NCI-H2029 treated with DMSO at 0.1 percent for 48 hours (cell line): ENCODE measurements at places on chromosomes 4 and X.

GRCh38 chr4:40749717-40750460, at the start of gene NSUN7:
TSS of gene NSUN7 (plus strand) at chr4:40749955. CDS start at chr4:40750694, 739 bp downstream.
- peak; percentile 83 for DNase-seq

GRCh38 chr4:6916587-6917460, 7.2 kb downstream of the TBC1D14 start:
- no peak for DNase-seq

GRCh38 chr4:109248322-109248900, 54.0 kb downstream of the COL25A1 start:
- DNase-seq, result no peak

DNA sequence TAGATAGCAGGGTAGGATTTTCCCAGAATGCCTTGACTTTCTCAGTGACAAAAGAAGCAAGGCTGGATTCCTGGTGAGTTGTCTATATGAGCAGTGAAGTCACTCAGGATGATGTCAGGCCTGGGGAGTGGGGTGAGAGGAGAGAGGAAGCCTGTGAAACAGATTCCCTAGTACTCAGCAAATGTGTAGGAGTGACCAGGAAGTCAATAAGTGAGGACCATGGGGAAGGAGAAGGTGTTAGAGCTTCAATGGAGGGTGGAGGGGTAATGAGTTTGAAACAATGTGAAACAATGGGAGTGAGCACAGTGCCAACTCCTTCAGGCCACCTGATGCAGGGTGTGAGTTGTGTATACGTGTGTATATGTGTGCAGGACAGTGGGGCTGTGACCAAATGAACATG, 2.4 kb upstream of the SLC9A6 start:
- DNase-seq, result no peak

- DNase-seq, result no peak
Measured at GRCh38 chr4:141132072-141132708, 1.1 kb downstream of the RNF150 start.

- no peak for DNase-seq
Measured at GRCh38 chrX:44975666-44976263, 102.8 kb downstream of the KDM6A start.

DNA sequence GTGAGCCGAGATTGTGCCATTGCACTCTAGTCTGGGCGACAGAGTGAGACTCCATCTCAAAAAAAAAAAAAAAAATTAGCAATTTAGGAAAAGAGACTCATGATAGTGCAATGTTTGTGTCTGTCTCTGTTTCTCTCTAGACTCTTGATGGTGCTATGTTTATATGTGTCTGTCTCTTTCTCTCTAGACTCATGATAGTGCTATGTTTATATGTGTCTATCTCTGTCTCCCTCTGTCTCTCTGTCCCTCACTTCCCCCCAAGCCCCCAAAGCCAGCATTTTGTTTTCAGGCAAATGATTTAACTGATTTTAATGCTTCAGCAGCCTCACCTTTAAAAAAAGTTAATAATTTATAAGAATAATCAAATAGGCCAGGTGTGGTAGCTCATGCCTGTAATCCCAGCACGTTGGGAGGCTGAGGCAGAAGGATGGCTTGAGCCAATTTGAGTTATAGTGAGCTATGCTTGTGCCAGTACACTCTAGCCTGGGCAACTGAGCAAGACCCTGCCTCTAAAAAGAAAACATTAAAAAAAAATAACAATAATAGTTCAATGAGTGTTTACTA, 6.9 kb downstream of the MOB1B start:
- no peak for DNase-seq

DNA sequence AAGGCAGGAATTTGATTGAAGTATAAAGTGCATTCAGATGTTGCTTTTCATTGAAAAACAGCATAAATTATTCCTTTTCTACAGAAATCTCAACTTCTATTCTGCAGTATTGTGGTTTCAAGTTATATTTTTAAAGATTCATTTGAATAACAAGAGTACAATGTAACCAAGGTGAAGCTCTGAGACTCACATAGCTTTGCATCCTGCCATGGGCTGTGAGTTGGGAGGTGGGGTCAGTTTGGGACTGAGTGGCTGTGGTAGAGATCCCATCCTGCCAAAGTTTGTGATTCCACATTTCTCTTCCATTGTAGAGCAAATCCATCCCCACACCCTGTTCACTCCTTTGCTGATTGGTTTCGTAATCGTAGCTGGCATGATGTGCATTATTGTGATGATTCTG, 69.2 kb downstream of the KIT start:
- DNase-seq, result no peak
